Left colon (tissue), 2 donors: ENCODE measurements at places on chromosomes 3 and 15. TPM values are rescaled to one million over a fixed set of nuclear protein-coding genes. Genes with fewer than 3 reads are reported as not detected.

DNA sequence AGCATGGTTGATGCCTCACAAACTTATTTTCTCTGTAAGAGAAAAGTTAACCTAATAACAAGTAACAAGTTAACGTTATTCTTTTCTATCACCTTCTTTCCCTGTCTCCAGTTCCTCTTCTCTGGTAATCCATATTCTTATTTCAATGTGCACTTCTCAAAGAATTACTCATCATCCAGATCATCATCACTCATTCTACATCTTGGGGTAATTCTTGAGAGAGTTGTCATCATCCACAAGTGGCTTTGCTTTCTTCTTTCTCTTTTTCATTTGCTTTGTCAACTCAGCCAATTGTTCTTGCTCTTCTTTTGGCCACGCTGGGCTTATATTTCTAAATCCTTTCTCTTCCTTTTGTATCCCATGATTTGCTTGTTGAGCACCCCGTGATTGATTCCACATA lies 20.8 kb upstream of the RNF111 start:
- DNase-seq, result no peak

FBXW12 gene
- total RNA-seq, result not detected

GRCh38 chr3:41234823-41235721 lies 35.8 kb downstream of the CTNNB1 start:
- DNase-seq, result no peak

- DNase-seq, result no peak
These were observed 268.8 kb downstream of the ZBTB20 start for GRCh38 chr3:114878114-114878839.

AADAC gene
- total RNA-seq, result not detected

DNA sequence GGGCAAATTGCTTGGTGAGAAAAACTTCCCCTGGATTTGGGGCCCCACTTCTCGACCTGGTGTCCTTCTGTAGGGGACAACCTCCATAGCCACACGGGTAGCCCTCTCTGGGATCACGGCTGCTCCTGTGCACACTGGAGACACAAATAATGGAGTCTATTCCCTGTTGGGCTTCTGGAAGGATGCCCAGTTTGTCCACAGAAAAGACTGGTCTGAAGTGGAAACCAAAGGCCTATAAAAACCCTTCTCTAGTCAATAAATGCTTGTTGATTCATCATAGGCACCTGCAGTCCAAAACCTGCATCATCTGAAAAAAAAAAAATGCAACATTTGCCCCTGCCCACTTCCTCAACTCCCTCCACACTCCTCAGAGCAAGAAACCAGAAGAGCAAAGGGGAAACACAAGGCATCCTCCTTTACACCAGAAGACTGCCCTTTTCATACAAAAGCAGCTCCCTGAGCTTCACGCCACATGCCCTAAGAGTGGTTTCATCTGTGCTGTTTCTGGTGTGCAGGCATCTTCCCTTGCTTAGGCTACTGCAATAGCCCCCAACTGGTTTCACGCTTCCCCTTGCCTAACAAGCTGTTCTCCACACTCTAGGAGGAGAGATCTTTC lies 36.3 kb downstream of the SRGAP3 start:
- no peak for DNase-seq

CA12 gene
- total RNA-seq, result 255 TPM

NGRN gene
- 57.0 TPM for total RNA-seq

- DNase-seq, result no peak
These were observed 28.6 kb upstream of the OR5K4 start for GRCh38 chr3:98325055-98325454.

CHL1 gene
- total RNA-seq, result 9.3 TPM

GRCh38 chr3:184583578-184584451 lies 22.2 kb downstream of the EPHB3 start:
- peak; percentile 49 for DNase-seq

DNA sequence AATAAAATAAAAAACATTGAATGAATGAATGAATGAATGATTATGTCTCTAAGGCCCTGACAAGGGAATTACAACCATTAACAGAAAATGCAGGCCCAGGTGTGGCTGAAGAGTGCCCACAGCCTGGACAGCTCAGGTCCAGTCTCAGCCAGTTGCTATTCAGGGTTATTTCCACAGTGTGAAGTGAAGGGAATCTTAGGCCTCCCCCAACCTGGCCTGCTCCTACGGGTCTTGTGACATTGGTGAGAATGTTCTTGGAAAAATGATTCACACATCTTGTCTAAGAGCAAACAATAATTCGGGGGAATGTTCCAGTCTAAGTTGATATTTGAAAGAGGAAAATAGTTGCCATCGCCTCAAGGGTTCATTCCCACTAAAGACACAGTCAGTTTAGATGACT lies 37.0 kb downstream of the MINDY4B start:
- DNase-seq, result no peak

DNA sequence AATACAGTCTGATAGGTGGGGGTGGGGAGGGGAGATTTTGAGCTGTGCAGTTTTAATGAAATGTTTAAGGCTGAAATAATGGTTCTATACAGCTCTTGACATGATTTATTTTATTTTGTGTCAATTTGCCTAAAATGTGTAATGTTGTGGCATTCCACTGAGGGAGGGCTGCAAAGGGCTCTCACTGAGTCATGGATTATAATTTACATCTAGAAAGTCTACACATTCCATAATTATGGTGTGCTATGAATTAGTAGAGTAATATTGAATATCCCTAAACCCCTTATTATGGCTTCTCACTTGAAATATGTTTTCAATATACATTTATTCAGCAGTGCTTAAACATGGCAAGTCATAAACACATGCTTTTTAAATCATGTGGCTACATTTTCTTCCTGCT lies 103.9 kb downstream of the RARB start:
- DNase-seq, result no peak

RUBCN gene
- 20.4 TPM for total RNA-seq

GRCh38 chr15:78055919-78056713 lies 21.4 kb downstream of the TBC1D2B start:
- DNase-seq, result peak; percentile 71

DNA sequence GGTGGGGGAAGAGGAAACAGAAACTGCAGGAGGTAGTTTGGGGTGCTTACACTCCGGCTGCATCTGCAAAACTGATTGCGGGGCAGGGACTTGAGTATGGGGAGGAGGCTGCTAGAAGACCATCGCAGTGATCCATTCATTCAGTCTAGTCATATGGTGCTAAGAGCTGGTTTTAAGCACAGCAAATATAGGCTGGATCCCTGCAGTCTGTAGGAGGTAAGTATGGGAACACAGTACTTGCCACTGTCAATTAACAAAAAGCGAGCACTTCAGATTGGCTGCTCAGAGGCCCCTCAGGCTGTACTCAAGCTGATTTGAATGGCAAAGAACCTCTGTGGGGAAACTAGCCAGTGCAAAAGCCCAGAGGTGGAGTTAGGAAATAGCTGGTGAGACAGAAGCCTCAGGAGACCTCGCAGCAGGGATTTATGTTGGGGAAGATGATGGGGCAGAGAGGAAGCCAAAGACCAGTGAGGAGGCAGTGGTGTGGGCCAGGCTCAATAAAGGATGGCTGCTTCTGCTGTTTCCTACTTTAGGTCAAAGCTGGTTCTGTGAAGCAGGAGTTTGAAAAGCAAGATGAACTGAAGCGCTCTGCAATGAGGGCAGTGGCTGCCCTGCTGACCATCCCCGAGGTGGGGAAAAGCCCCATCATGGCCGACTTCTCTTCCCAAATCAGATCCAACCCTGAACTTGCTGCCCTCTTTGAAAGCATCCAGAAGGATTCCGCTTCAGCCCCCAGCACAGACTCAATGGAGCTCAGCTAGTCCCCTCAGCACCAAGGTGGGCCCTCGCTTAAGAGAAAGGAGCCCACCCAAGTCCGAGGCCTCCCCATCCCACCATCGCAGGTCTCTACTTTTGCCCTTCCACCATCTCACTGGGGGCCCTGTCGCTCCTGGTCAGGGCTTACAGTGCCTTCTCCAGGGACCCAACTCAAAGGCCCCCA lies 7.9 kb downstream of the RPL32 start:
- DNase-seq, result no peak

MAP6D1 gene
- total RNA-seq, result 1.3 TPM

DAZL gene
- total RNA-seq, result not detected

PIF1 gene
- total RNA-seq, result 2.2 TPM

DNA sequence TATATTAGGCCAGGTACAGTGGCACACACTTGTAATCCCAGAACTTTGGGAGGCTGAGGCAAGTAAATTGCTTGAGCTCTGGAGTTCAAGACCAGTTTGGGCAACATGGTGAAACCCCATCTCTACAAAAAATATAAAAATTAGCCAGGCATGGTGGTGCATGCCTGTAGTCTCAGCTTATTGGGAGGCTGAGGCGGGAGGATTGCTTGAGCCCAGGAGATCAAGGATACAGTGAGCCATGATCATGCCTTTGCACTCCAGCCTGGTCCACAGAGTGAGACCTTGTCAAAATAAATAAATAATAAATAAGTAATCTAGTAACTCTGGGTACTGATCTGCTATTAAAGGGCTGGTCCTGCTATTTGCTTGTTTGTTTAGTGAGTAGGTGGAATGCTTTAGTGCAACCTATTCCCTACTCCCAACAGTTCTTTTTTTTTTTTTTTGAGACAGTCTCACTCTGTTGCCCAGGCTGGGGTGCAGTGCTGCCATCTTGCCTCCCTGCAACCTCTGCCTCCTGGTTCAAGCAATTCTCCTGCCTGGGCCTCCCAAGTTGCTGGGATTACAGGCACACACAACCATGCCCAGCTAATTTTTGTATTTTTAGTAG lies 9.1 kb upstream of the INO80 start:
- no peak for DNase-seq

DNA sequence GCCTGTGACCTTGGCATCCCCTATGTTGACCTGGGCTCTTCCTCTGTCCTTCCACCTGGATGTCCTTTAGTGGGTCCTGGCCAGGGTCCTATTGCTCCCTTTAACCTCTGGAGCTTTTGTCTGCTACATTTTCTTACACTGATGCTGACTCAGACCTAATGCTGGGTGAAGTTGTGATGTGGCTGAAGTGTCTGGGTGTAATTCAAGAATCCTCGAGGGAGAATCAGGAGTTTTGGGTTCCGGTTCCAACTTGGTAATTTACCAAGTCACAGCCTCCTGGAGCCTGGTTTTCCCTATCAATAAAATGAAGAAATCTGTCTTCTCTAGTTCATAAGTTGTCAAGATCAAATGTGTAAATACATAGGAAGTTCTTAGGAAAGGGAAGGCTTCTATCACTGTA lies 25.6 kb downstream of the CEP19 start:
- no peak for DNase-seq

LMAN1L gene
- total RNA-seq, result not detected

DNA sequence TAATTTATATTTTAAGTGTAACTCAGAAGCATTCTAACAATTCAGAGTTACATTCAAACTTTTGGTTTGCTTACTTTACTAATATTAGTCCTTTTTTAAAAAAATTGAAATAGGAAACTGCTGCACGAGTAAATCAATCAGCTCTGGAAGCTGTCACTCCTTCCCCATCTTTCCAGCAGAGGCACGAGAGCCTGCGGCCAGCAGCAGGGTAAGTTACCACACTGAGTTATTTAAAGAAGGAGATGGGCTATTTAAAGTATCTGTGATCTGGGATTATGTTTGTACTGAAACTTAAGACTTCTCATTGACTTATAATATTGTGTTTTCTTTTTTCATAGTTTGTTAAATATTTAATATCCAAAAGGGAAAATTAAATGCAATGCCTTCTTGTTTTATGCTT lies 29.3 kb downstream of the APPL1 start:
- DNase-seq, result no peak

DNA sequence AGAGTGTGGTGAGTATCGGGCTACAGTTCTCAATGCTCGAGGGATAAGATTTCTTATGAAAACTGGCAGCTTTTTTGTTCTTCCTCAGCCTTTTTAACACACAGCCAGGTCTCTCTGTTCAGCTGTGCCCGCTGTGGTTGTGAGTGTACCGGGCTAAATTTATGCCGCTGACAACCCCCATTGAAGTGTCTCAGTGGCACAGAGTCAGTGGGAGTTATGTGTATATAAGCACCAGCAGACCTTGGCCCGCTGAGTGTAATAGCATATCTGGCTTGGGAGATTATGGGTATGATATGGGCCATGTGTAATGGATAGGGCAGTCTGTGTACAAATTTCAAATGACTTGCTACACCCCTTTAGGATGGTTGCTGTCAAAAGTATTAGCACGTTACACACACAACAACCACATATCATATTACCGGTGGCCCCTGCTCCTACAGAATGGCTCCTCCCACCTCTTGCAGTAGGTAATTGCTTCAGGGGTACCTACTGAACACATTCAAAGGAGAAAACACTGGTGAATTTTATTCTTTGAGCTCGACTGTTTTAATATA lies 26.9 kb upstream of the NR2F2 start:
- no peak for DNase-seq

GRCh38 chr3:79354179-79354688 lies 413.6 kb downstream of the ROBO1 start:
- no peak for DNase-seq

- DNase-seq, result no peak
These were observed 159.6 kb upstream of the KCNH8 start for GRCh38 chr3:18988614-18989229.
